ENCODE measurements at places on chromosomes 2 and 18. TPM values are rescaled to one million over a fixed set of nuclear protein-coding genes. Genes with fewer than 3 reads are reported as not detected.

The CHRND gene
- total RNA-seq = not detected

DNA sequence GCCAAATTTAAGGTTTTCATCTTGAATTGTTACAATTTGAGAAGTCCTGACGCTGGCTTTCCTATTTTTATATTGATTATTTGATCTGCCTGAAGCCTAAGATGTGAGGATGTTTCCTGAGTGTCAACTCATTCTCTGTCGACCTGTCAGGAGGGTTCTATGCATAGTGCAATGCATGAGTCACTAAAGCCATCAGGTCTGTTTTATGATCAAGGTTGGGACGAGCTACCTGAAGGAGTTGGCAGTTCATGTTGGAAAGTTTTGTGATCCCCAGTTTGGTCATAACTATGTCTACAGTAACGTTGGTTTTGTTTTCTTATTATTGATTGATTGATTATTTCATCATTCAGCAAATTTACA lies 71.2 kb downstream of the NABP1 start:
- DNase-seq = no peak

DNA sequence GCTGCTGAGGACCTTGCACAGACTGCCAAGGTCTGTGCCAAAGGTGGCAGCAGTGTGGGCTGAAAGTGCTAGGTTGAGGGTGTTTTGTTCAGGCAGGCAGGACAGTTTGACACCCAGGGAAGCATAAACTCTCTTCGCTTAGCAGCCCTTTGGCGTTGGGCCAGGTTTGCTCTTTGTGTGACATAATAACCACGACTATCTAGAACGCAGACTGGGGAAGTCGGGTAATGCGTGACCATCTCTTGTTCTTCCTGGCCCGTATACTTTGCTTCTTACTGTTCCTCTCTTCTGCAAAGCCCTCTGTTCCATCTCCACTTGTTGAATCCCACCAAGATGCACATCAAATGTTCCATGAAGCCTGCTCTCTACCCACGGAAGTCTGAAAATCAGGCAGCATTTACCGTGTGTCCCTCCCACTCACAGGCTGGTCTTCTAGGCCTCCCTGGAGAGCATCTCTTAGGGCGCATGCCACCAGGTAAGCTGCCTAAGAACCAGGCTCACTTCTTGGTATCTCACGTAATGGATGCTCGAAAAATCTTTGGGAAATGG lies 96.7 kb upstream of the LMAN1 start:
- no peak for DNase-seq

DNA sequence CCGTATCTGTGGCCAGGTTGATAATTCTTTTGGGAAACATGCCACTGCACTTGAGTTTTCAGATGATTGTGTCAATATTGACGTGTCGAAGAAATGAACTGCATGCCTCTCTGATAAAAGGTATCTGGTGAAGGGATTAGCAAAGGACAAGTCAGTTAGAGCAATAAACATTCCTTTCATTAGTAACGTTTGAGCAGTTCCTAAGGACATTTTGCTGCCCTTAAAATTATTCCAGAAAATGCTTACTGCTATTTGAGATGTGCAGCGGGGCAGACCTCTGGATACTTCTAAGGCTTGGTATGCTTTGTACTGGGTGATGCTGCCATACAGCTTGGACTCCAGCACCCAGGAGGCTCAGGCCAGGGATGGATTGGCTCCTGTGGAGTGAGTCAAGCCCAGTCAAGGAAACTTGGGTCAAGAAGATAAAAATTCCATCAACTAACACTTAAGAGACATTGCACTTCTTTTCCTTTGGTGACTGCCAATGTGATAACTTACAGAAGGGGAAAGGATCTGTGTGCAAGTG lies 166.7 kb downstream of the FHOD3 start:
- no peak for DNase-seq

- DNase-seq = no peak
These were observed 458.7 kb upstream of the GCFC2 start for GRCh38 chr2:76169276-76170008.

GRCh38 chr18:31506024-31506742 lies 8.2 kb downstream of the DSG2 start:
- no peak for DNase-seq

Measured in Calu3 (cell line).